Activated naive CD4-positive, alpha-beta T cell (primary cell): ENCODE measurements at places on chromosomes 2 and 18.

DNA sequence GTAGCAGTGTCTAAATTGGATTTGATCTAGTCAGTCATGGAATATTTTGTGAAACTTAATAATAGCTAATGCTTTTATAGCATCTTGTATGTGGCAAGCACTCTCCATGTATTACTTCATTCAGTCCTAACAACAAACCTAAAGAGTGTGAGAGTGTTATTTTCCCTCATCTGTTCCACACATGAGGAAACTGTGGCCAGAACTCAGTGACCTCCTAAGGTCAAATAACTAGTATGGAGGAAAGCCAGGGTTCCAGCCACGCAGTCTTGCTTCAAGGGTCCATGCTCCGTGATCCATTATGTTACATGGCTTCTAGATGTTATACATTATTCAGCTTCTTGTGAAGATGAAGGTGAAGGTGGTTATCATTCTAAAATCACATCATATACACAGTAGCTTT is 45.5 kb downstream of the TWSG1 start:
- DNase-seq = no peak

GRCh38 chr2:109207176-109207575 is 78.2 kb downstream of the SH3RF3 start:
- no peak for DNase-seq

GRCh38 chr2:224101820-224102630 is 62.9 kb upstream of the SERPINE2 start:
- DNase-seq = no peak

DNA sequence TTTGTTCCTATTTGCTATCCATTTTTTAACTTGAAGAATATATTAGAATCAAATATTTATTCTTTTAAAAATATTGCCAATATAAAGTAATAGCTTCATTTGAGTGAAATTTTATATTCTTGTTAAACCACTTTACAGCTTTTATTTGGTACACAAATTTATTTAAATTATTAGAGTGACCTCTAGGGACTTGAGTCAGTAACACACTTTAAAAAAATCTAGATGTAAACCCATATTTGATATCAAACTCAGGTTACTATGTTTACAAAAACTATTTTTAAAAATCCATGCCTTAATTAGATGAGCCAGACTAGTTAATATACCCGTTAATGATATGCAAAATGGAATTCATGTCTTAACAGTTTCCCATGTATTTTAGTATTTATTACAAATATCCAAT is 134.6 kb downstream of the MAP4K4 start:
- DNase-seq = no peak
